Cerebellar nuclear complex (tissue), 1 donor: ENCODE measurements at places on chromosomes 5 and 9.

- DNase-seq = no peak
Observed at GRCh38 chr9:5786370-5787127, 46.4 kb downstream of the ERMP1 start.

DNA sequence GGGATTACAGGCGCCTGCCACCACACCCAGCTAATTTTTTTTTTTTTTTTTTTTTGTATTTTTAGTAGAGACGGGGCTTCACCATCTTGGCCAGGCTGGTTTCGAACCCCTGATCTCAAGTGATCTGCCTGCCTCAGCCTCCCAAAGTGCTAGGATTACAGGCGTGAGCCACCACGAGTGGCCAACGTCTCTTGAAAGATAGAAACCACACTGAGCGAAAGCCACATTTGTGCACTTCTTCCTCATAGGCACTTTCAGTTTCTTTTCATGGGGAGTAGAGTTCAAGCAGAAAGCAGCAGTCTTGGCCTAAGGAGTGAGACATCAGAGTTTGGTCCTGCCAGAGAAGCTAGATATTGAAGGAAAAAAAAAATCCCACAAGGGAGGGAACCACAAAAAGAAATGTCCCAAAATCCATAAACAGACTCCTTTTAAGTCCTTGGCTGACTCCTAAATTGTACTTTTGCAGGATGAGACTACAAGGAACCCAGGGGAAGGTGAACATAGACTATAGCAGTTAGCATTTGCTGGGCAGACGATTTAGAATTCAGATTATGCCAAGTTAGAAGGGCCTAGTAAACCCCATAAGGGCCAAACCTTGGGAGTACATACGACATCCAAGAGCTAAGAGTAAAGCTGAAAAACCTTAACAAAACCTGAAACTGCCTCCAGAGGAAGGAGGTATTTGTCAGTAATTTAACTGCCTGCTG is 43.9 kb upstream of the GLIPR2 start:
- no peak for DNase-seq

DNA sequence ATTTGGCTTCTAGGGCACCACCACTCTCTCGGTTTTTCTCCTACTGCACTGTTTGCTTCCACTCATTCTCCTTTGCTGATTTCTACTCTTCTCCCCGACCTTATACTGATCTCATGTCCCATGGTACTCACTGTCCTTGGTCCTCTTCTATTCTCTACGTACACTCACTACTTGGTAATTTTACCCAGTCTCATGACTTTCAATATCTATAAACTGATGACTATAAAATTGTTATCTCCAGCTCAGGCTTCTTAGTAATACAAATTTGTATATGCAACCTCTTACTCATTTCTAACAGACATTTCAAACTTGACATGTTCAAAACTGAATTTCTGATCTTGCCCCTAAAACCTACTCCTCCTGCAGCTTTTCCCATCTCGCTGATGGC is 4.1 kb downstream of the RAPGEF6 start:
- DNase-seq = no peak

DNA sequence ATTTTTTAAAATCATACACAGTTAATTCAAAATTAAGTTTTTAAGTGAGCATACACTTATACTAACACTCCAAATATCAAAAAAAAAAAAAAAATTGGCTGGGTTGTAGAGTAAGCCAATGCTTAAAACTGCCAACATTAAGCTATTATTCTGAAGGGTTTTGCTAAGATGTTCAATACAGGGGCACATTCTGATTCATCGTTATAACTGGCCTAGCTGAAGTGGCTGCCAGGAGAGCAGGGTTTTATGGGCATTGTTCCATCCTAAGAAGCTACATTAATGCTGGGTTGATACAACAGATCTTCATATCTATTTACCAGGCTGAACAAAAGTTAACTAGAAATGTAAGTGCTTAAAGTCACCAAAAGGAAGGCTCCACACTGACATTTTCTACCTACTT is 13.4 kb downstream of the ELAVL2 start:
- DNase-seq = no peak

GRCh38 chr9:135165756-135166519 is 78.5 kb downstream of the OLFM1 start:
- DNase-seq = no peak

GRCh38 chr9:120187758-120188157 is 392.2 kb downstream of the CDK5RAP2 start:
- DNase-seq = no peak

- no peak for DNase-seq
Observed at GRCh38 chr9:96025995-96026602, 150.6 kb downstream of the ERCC6L2 start.

- no peak for DNase-seq
Observed at GRCh38 chr9:77891128-77891800, 140.3 kb downstream of the GNAQ start.

DNA sequence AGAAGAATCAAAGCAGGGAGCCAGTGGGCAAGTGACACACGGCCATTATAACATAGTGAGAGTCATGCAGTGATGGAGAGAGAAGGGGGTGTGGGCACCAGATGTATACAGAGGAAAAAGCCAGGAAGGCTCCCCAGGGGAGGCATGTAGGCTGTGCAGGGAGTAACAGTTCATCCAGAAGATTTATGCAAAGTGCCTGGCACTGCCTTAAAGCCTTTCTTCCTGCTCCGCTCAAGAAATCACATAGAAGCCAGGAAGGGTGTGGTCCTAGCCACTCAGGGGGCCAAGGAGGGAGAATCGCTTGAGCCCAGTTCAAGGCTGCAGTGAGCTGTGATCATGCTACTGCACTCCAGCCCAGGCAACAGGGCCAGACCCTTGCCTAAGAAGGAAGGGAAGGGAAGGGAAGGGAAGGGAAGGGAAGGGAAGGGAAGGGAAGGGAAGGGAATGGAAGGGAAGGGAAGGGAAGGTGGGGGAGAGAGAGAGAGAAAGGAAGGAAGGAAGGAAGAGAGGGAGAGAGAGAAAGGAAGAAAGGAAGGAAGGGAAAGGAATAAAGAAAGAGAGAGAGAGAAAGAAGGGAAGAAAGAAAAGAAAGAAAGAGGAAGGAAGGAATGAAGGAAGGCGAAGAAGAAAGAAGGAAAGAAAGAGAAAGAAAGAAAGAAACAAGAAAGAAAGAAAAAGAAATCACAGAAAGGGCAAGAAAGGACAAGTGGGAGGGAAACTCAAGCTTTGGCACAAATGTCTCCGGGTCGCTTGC is 89.8 kb downstream of the LHX2 start:
- no peak for DNase-seq

DNA sequence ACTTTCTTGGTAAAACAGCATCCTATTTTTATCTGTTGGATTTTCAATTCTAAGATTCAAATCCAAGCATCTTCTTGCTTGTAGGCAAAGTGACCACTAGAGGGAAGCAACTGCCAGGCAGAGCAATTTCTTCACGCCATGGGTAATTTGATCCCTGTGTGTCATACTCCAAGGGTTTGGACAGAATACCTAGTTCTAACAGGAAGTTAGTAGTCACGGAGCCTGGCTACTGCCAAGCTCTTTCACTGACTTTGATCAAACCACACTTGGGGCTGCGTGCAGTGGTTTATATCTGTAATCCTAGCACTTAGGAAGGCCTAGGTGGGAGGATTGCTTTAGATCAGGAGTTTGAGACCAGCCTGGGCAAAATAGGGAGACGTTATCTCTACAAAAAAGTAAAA is 473.6 kb upstream of the TNC start:
- no peak for DNase-seq

GRCh38 chr5:7271435-7272084 is 124.4 kb upstream of the ADCY2 start:
- no peak for DNase-seq

- no peak for DNase-seq
Observed at GRCh38 chr5:133642153-133642722, 29.9 kb upstream of the FSTL4 start.

DNA sequence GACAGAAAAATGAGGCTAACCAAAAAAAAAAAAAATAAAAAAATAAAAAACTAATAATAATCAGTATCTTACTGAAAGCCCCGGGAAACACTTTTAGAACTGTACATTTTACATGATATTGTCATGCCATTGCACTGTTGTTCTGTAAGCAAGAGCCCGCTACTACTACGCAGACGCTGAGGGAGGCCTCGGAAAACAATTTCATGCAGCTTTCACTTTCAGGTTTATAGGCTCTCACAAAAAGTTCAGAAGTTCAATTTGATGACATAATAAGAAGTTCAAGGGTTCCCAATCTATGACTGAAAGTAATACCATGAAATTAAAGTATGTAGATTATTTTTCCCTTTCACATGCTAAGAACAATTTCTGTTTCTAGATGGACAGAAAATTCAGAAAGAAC is 318.3 kb upstream of the ITGA1 start:
- DNase-seq = no peak

- DNase-seq = no peak
Observed at GRCh38 chr5:1304033-1304432, 9.2 kb upstream of the TERT start.

GRCh38 chr5:1783216-1783554 is 16.5 kb downstream of the MRPL36 start:
- DNase-seq = no peak

DNA sequence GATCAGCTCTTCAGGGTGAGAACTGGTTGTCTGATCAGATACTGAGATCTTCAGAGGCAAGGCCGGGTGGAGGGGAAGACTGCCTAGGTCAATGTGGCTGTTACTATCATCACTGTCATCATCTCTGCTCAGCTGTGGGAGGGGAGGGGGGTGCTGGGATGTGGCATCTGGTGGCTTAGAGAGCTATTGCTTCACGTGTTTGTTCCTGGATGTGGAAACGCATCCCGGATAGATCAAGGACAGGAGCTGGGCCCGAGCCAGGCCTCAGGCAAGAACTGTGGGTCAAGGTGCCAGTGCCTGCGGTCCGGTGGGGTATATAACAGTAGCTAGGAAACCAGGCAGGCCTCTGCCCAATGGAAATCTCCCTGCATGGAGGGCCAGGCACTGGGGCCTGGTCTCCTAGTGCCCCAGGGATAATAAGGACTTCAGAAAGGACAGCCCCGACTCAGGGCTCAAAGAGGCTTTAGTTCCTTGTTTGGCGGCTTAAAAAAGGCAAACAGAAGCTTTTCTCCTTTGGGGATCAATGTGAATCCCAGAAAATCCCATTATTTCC is 30.3 kb upstream of the TIFAB start:
- no peak for DNase-seq

DNA sequence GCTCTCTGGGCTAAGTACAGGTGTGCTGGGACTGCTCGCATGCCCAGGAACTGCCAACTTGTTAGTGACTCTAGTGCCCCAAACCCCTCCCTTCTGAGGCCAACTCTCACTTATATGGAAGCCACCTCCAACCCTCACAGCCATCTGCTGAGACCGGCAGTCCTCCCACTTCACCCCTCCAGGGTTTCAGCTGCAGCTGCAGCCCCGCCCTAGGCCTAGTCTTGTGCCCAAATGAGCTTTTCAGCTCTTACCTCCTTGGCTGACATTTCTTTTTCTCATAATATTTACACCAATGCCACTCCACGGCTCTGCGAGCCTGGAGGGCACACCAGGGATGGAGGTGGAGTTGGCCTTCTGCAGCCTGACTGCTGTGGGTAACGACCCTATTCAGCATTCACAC is 166.6 kb downstream of the ROR2 start:
- no peak for DNase-seq

DNA sequence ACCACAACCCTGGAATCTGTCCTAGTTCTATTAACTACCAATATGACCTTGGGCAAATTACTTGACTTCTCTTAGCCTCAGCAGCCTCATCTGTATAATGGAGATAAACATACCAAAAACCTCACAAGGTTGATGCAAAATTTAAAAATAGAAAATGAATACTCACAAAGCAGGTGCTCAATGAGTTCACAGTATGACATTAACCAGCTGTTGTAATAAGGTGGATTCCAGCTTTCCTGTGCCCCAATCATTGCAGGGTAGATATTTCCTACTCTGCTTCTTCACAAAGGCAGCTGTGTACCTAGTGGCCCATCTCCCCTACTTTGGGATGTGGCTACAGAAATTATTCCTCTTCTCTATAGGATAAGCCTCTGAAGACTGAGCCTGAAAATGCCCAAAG is 8.8 kb downstream of the HTR4 start:
- DNase-seq = no peak
